NCI-H774 (cell line): ENCODE measurements at places on chromosomes 7 and 10.

- no peak for DNase-seq
Measured at GRCh38 chr10:78781251-78781913, 287.4 kb upstream of the ZMIZ1 start.

- DNase-seq = no peak
Measured at GRCh38 chr7:138116141-138116540, 39.9 kb downstream of the AKR1D1 start.

- no peak for DNase-seq
Measured at GRCh38 chr10:44883593-44884331, 27.4 kb upstream of the TMEM72 start.

- no peak for DNase-seq
Measured at GRCh38 chr7:83032195-83032594, 130.5 kb downstream of the PCLO start.

DNA sequence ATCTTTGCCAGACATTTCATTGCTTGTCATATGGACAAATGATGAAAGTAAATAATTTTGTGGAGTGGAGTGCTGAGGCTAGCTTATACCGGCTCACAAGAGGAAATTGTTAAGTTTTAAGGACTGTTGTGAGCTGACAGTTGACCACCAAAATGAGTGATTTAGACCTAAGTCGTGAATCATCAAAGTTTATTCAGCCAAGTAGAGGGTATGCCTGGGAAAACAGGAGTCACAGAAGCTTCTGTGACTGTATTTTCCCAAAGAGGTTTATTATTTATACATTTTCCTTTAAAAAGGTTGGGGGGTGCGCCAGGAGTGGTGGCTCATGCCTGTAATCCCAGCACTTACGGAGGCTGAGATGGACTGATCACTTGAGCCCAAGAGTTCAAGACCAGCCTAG lies 21.8 kb downstream of the MRPS24 start:
- DNase-seq = no peak

DNA sequence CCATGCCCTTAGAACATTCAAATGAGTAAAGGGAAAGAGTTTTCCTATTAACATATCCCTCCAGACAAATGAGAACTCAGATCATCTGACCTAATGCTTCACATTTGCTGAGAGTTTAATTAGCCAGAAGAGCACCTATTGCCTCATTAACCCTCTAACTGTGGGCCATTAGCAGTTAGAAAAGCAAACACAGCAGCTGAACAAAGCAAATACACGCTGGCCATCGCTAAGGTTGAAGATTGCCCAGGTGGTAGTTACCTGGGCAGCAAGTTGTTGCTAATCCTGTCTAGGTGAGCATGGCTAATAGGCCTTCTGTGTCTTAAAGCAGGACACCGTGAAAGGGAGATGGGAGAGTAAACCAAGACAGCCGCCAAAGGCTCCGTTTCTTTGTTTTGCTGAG lies 49.9 kb upstream of the UCN3 start:
- DNase-seq = peak; percentile 89
